Mesenteric fat pad (tissue), 1 donor: ENCODE measurements at places on chromosomes 4 and X. TPM values are rescaled to one million over a fixed set of nuclear protein-coding genes. Genes with fewer than 3 reads are reported as not detected.

GRCh38 chr4:167452922-167453430, 218.7 kb upstream of the SPOCK3 start:
- DNase-seq, result no peak

- no peak for DNase-seq
Observed at GRCh38 chr4:52299120-52299519, 248.0 kb downstream of the SPATA18 start.

DNA sequence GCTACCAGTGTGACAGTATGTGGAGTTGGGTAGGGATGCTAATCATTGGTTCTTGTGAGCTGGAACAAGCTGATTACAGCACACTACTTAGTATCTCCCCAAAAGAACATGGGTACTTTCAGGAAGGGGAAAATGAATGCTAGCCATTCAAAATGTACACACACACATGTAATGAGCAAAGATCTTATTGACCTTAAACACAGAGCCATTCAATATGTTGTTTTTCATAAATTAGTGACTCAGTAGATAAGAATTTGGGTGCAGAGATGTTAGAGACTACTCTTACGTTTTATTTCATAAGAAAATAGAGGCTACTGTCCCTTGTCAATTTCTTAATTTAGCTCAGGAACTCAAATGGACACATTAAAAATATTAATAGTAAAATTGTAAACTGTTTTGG, 509.5 kb upstream of the ATOH1 start:
- DNase-seq, result no peak

- no peak for DNase-seq
Observed at GRCh38 chr4:83318666-83319065, 16.0 kb downstream of the HPSE start.

GRCh38 chr4:92641409-92641808, 337.6 kb downstream of the GRID2 start:
- DNase-seq, result no peak

- no peak for DNase-seq
Observed at GRCh38 chr4:20698382-20698781, 1.9 kb upstream of the PACRGL start.

DNA sequence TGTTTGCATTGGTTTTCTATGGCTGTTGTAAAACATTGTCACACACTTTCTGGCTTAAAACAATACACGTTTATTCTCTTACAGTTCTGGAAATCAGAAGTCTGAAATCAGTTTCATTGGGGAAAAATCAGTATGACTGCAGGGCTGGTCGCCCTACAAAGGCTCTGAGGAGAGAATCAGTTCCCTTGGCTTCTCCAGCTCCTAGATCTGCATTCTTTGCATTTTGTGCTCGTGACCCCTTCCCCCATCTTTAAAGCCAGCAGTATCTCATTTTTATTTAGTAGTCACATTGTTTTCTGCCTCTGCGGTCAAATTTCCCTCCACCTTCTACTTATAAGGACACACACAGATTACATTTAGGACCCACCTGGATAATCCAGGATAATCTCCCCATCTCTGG, 849.7 kb upstream of the GRID2 start:
- no peak for DNase-seq

- DNase-seq, result no peak
Observed at GRCh38 chr4:3637326-3638016, 105.2 kb upstream of the LRPAP1 start.

DNA sequence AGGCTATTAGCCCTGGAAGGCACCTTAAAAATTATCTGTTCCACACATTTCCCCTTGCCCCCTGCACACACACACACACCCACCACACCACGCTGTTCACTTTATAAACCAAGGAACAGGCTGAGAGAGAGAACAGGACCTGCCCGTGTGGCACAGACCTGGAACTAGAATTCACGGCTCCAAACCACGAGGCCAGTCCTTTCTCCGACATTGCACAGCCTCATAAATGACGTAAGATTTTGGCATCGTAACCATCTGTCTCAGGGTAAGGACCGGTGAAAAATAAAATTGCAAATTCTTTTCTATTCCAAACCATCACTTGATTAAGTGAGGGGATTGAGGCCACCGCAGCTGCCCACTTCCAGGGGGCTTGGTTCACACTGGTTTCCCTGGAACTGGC, 330.3 kb downstream of the BCOR start:
- DNase-seq, result no peak

DNA sequence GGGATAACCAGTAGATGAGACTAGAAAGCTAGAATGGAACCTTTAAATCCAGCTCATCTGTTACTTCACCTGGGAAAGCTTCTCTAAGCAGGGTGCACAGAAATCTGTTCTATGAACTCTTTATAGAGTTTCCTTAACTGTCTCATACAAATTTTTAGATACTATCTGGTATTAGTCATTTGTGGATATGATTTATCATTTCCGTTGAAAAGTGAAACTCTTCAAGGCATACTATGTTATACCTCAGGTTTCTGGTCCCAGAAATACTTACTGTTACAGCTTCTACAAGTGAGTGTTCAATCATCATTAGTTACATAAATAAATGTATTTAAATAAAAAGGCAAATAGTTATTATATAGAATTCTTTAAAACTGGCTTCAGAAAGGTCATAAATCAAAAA, 298.3 kb upstream of the AGA start:
- no peak for DNase-seq

- no peak for DNase-seq
Observed at GRCh38 chrX:55767100-55767499, 49.6 kb downstream of the RRAGB start.

GRCh38 chr4:93710101-93710846, 118.3 kb upstream of the ATOH1 start:
- DNase-seq, result no peak

DNA sequence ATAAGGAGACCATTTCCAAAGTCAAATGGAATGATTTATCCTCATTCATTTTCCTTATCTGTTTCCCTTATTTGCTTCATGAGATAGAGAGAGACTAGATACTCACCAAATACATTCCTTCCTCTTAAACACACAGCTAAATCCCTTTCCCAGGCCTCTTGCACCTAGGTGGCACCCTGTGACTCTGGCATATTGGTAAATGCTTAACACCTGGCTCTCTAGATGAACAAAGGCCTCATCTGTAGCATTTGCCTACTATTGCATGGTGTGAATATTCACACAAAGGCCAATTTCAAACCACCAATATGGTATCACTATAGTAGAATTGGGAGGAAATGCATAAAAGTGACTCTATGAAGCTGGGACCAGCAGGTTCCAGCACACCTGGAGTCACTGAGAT, 22.1 kb upstream of the SLC10A4 start:
- no peak for DNase-seq

DNA sequence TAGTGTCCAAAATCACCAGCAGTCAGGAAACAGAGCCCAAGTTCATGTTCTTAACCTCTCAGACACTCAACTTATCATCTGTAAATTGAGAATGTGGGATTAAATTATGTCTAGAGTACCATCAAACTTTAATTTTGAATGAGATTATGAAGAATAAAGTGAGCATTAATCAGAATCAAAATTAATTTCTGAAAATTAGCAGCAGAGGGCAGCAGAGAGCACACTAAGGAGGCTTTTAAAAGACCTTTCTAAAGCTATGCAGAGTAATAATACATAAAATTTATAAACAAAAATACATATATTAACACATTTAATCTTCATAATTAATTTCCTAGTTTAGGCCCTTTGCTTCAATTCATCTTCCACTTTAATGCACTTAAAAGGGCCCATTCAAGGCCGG, 7.1 kb downstream of the TASL start:
- no peak for DNase-seq

DNA sequence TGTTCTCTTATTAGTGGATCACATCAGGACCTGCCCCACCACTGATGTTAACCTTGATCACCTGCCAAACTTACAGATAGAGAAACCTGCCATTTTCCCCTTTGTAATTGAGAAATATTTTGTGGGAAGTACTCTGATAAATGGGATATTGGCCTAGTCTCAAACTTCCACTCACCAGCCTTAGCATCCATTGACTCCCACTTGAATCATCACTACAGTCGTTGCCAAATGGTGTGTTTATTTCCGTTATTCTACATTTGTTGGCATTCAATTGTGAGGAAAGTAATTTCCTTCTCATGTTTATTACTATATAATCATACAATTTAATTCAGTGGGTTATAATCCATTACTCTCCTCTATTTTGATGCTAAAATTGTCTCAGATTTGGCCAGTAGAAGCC, 156.4 kb upstream of the CXCL13 start:
- no peak for DNase-seq

GRCh38 chr4:144734522-144734921, 88.6 kb downstream of the HHIP start:
- DNase-seq, result no peak

The PTPN13 gene
- total RNA-seq, result 13.2 TPM

The UGT2B17 gene
- 0.29 TPM for total RNA-seq

The KCND1 gene
- total RNA-seq, result 1.3 TPM

The OCIAD1 gene
- total RNA-seq, result 96.7 TPM

The TMPRSS11D gene
- not detected for total RNA-seq

The MORC4 gene
- 22.6 TPM for total RNA-seq

The MMRN1 gene
- total RNA-seq, result 16.7 TPM

The GLOD5 gene
- total RNA-seq, result not detected

The SMIM31 gene
- total RNA-seq, result not detected

The FAM149A gene
- 10.1 TPM for total RNA-seq

The UGT2B11 gene
- total RNA-seq, result not detected

The IL15 gene
- total RNA-seq, result 5.1 TPM

The RRH gene
- not detected for total RNA-seq
